Stimulated activated naive B cell treated with anti-CD40 and anti-IgM and Interleukin-4, amounts not matched to agents 10 μg/mL and 1 μg/mL and 100 μg/mL, for 72 hours (primary cell): ENCODE measurements at places on chromosomes 7 and 10.

DNA sequence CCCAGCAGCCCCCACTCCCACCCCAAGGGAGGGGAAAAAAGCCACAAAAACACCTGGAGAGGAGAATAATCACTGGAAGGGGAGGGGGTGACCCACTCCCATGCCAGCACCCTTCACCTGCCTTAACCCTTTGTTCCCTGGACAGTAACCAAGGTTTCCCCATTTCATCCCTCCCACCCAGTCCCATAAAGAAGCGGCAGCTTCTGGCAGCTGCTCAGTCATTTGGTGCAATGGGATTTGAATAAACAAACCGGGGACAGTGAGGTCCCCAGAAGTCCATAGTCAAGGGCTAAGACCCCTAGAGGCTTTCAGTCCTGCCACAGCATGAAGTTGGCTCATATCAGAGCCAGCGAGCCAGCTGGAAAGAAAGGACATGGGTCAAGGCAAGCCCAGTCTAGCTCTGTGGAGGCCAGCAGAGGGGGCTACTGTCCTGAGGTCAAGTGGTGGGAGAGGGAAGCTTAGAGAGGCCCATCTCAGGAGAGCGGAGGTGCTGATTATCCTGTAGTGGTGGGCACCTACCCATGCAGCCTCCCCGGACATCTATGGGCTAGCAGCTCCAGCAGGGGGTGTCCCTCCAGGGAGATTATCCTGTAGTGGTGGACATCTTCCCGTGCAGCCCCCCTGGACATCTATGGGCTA, 58.9 kb upstream of the LBX1 start:
- DNase-seq = no peak

GRCh38 chr7:156397249-156397648, 243.3 kb upstream of the RNF32 start:
- DNase-seq = no peak

DNA sequence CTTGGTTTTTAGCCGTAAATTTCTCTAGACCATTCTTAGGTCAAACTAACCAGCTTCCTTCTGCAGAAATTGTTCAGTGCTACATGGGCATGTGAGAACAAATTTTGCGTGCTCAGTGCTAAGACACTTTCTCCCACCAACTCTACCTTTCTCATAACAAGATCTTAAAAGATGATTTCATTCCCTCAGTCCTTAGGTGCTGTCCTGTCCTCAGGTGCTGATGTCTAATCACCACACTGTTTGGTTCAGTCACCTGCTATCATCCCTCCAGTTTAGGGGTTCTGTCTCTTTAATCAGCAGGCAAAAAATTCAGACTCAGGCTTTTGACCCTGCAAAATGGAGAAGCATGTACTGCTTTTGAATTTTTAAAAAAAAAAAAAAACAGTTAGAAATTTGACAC, 227.5 kb upstream of the YAE1 start:
- no peak for DNase-seq

DNA sequence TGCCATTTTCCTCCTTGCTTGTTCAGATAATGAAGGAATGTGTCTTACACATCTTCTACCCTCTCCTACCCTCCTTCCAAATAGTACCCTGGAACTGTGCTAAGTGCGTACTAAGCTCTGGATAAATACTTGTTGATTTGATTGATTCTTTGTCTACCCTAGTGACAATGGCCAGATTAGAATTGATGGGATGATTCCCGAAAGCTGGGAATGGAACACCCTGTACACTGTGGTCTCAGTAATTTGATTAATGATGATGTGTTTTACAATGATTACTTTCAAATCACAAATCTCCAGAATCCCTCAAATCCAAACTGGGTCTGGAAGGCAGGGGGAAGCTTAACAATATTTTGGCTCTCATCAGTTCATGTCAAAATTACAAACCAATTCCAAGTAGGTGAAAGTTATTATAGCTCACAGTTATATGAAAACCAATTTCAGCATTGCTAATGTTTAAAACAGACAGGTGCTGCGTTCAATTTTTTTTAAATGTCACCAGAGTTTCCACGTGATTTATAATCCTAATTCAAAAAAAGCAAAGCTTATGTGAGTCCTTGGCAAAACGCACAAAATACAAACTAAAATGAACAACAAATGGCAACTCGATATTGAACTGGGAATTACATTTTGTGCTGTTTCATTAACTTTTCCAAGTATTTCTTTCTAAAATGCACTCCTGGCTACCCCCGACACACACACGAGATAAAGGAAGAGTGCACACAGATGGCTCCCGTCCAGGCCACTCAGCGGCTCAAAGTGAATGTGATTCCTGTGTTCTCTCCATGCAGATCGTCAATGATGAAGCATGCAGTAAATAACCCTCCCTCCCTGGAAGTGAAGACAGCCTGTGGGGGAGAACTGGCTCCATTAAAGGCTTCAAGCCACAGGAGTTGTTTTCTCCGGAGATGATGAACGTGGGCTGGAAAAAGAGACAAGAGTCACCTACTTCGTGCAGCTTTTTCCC, 21.7 kb upstream of the ADRB1 start:
- no peak for DNase-seq

GRCh38 chr7:7982904-7983303, 14.3 kb downstream of the GLCCI1 start:
- no peak for DNase-seq

GRCh38 chr7:74006451-74007241, 21.3 kb upstream of the ELN start:
- DNase-seq = no peak

GRCh38 chr7:130299866-130300265, 6.9 kb downstream of the CPA4 start:
- no peak for DNase-seq

DNA sequence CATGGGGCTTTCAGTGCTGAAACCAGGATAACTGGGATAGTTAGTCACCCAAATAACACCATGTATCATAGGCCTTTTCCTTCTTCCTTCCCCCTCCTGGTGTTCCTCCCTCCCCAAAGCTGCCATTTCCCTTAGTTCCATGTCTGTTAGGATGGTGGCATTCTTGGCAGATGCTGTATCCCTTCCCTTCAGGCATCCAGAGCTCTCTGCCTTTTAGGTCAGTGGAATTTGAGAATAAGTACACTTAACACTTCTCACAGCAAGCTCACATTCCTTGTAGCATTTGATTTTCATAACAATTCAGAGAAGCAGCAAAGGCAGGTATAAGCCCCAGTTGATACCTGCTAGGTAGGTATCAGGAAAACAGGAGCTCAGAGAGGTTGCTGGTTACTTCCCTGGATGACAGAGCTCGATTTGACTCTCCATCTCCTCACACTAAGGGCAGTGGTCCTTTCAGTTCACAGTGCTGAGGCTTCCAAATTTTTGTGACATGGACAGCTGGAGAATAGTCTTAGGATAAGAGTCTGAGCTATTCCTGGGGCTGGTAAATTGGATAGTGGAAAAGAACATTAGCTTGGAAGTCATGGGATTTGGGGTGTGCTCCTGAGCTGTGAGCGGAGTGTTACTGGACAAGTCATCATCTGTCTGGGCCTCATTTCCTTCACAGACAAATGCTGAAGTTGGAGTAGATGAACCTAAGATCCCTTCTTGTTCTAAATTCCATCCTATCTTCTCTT, 108.7 kb upstream of the RHOBTB1 start:
- no peak for DNase-seq

GRCh38 chr7:1137517-1138167, 22.4 kb downstream of the ZFAND2A start:
- DNase-seq = no peak

DNA sequence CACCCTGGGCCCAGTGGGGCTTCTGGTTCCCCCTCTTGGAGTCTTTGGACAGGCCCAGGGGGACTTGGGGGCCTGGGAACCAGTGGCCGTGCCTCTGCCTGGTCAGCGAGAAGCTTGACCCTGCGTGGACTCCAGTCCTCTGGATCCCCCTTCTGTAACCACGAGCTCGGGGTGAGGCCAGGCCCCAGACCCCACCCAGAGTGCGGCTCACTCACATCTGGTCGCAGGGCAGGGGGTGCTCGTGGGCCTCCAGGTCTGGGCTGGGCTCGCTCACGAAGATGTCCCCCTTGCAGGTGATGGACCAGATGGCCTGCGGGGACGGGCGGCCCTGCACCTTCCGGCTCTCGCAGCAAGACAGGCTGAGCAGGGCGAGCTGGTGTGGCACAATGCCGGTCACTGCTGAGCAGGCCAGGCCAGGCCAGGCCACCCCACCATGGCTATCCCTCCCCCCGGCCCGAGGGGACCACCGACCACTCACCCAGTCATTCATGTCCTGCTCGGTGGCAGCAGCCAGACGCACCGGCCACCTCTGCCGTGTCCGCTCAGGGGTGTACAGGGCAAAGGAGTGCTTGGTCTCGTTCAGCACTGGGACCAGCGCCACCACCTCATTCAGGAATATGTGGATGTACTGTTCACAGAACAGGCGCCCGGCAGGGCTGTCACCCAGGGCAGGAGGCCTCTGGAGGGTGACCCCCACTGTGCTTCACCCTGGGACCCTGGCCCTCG, 19.7 kb downstream of the BHLHA15 start:
- DNase-seq = no peak
